Prostate gland (tissue), 2 donors: ENCODE measurements at places on chromosomes 4 and X.

DNA sequence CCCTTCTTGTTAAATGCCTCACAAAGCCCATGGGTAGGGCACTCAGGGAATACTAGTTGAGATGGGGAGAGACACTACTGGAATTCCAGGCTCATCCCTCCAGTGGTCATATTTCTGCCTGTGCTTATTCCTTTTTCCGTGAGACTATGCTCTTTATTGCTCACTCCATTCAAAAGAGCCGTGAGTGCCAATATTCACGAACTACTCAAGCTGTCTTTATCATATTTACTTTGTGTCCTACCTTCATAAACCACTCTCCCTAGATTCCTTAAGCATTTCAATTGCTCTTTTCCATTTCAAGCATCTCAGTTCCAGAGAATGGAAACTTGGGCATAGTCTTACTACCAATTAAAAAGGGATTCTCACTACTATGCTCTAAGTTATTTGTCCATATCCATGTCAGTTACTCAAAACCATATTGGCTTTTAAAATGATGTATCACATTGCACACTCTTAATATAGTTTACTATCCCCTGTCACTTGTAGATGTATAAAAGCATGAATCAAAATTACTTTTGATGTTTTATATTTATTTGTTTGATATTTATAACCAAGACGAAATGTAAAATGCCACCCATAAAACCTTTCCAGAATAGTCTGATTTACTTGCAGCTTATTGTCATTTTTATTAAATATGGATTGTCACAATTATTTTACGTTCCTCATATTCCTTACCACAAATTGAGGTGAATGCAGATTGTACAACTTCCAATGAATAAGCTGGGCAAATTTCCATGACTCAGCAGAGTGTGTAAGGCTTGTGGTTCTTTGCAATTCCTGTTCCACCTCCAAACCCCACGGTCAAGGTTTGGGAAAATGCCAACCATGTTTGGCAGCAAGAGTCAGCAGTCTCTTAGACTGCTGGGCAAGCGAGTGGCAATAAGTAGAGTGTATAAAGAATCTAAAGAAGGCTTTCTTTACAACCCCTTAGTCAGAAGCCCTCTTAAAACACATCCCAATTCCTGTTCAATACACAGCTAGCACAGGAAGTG lies 24.4 kb downstream of the ENOX2 start:
- DNase-seq = peak; percentile 11

DNA sequence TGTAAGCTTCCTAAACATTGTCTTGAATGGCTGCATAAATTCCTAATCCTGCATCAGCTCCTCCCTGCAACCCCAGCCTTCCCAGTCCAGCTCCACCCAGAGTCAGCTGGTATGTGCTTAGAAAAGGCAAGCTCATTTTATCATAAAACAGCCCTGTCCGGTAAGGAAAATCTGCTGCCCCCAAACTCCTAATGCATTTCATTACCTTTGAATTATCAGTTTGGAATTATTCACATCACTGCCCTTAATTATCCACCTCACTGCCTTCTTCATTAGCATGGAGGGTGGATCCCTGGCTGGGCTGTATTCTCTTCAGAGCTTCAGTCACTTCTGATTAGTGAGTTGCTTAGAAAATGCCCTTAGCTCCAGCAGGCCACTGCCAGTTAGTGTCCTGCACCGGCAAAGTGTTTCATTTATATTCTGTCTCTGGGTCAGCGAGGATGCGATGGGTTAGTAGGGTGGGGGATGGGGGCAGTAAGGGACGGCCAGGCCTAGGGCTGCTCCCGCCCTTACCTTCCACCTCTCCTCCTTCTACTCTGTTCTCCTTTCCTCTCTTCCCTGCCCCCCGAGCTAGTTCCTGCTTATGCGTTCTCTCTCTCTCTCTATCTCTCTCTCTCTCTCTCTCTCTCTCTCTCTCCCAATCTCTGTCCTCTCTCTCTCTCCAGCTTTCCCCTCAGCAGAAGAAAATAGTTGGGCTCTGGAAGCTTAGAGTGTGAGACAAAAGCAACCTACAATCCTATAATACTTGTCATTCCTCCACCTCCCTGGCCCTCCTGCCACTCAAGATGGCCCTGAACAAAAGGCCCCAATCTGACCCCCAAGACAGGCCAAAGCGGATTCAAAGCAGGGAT lies 174.8 kb upstream of the KLF3 start:
- DNase-seq = no peak

- no peak for DNase-seq
Measured at GRCh38 chrX:69010339-69010738, 154.9 kb downstream of the PJA1 start.

DNA sequence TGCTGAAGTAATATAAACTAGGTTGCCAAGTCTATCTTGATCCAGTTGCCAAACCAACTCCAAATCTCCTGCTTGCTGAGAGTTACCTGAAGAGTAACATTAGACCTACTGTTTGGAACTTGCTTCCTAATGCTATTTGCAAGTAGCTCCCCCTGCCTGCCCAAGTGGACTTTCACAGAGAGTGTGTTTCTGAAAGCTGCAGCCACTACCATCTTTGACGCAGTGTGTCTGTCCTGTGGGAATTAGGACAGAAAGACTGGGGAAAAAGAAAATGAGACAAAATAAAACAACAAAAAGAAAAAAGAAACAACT lies 195.0 kb upstream of the HS3ST1 start:
- DNase-seq = peak; percentile 73

GRCh38 chr4:178745203-178745602 lies 1303.0 kb upstream of the AGA start:
- DNase-seq = no peak

DNA sequence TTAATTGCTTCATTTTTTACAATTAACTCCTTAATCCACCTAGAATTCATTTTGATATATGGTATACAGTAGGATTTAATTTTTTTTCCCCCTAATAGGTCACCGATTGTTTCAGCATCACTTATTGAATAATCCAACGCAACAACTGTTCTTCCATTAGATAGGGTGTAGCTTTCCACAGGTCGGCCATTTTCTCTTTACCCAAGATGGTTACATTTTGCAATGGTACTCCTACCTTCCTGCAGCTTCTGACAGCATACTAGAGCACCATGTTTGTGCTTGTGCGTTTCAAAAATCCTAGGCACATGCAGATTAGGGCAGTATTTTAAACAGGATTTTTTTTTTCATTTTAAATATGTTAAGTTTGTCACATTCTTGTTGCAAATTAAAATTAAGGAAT lies 2.3 kb downstream of the LINC00632 start:
- DNase-seq = no peak

DNA sequence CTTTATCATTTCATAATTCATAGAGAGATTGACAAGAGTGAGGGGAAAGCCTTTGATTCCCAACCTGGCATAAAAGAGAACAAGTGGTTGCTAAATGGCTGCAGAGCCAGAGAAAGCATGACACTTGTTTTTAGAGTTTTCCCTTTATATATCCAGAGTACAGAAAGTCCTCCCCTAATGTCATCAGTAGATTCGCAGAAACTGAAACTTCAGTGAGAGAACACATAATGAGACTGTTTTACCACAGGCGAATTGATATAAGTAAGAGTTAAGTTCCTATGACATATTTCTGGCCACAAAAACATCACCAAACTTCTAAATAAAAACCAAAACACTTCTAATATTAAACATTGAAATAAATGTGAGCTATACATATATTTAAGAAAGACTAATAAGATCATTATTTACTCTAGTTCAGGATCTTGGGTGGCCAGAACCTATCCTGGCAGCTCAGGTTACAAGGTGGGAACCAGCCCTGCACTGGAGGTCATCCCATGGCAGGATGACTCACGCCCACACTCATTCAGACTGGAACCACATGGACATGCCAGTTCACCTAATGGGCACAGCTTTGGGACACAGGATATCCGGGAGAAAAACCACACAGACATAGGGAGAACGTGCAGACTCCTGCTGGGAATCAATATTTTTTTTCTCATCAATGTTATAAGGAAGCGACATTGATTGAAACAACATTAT lies 35.5 kb downstream of the NWD2 start:
- DNase-seq = no peak

- DNase-seq = no peak
Measured at GRCh38 chrX:42783451-42783850, 5.5 kb upstream of the PPP1R2C start.

DNA sequence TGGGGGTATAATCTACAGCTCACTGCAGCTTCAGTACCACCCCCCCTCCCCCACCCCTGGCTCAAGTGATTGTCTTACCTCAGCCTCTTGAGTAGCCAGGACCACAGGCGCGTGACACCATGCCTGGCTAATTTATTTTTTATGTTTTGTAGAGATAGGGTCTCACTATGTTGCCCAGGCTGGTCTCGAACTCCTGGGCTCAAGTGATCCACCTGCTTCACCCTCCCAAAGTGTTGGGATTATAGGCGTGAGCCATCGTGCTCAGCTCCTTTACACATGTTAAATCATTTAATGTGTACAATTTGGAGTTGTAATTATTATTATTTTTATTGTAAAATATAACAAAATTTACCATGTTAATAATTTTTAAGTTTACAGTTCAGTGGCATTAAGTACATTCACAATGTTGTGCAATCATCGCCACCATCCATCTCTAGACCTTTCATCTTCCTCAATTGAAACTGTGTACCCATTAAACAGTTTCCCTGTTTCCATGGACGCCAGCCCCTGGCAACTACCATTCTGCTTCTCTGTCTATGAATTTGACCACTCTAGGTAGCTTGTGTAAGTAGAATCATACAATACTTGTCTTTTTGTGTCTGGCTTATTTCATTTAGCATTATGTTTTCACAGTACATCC lies 6.1 kb downstream of the SLAIN2 start:
- no peak for DNase-seq

- no peak for DNase-seq
Measured at GRCh38 chrX:8724300-8724699, 7.6 kb downstream of the ANOS1 start.

GRCh38 chrX:97358941-97359340 lies 475.2 kb downstream of the RPA4 start:
- DNase-seq = no peak

- no peak for DNase-seq
Measured at GRCh38 chr4:84179409-84179808, 319.7 kb downstream of the NKX6-1 start.

- peak; percentile 40 for DNase-seq
Measured at GRCh38 chrX:40169193-40170101, 71.7 kb upstream of the BCOR start.

- no peak for DNase-seq
Measured at GRCh38 chrX:40273356-40274050, 175.7 kb upstream of the BCOR start.

- no peak for DNase-seq
Measured at GRCh38 chr4:109979920-109980717, 67.4 kb downstream of the EGF start.

DNA sequence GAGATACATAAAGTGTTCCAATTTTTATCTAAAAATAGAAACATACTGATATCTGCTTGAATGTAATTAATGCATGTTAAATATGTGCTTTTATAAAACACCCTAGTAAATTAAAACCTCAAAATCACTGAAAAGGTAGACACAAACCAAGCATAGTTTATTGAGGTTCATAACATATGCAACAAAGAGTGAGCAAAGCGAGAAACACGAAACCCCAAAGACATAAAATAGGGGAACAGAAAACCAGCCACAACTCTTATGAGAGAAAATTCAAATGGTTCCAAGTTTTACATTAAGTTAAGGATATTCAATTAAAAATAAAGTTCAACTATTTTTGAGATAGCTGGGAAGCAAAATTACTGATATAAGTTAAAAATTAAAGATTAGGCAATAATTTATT lies 336.4 kb upstream of the AGA start:
- DNase-seq = no peak

DNA sequence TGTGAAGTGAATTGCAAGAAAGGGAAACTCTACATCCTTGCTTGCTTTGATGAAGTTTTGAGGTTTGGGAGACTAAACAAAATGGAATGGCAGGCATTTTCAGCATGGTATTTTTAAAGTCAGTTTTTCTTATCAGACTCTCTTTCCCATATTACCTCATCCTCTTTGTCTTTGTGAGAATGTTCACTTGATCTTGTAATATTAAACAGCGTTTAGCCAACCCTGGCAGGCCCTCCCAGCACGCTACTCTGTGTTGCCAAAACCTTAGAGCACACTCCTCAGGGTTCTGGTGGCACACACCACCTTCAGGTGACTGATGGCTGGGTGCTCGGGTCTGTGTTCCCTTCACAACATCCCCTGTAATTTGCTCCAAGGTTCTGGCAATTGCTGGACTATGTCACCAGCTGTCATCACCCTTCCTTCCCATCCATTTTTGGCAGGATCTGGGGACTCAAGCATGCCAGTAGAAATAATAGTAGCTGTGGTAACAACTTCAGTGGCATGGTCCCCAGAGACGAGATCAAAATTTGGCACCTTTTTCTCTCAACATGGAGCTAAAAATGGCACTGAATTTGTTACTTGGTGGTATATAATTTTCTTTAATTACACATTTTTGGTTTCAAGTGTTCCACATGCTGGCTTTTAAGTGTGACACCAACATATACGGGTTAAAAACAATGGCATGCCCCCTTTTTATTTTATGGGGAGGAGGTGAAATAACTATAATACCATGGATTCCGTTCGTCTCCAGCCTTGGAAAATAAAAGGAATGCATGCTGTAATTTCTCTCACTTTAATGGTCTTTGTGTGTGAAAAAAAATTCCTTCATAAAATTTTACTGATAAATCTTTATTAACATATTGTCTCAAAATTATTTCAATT lies 273.1 kb downstream of the DCTD start:
- DNase-seq = no peak

DNA sequence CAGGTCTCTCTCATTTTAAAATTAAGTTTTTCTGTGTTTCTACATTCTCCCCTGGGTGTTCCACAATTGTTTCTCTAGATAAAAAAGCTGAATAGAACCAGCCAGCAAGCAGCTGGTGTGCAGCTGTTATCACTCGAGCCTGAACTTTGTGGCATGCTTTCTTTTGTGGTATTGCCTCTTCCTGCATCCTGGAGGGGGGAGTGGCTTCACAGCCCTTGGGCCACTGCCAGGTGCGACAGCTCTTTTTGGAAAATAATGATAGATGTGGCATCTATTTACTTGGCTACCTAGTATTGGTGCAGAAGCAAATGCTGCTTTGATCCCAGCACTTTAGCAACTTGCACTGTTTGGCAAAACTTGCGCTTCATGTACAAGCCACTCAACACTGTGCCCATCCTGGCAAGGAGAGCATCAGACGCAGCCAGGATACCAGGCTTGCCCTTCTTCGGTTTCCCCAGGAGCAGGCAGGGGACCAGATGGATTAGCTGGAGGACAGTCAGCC lies 69.4 kb downstream of the HMGB2 start:
- no peak for DNase-seq

GRCh38 chr4:81346719-81347118 lies 125.0 kb downstream of the RASGEF1B start:
- no peak for DNase-seq

- no peak for DNase-seq
Measured at GRCh38 chr4:146545102-146545501, 23.4 kb upstream of the SLC10A7 start.

DNA sequence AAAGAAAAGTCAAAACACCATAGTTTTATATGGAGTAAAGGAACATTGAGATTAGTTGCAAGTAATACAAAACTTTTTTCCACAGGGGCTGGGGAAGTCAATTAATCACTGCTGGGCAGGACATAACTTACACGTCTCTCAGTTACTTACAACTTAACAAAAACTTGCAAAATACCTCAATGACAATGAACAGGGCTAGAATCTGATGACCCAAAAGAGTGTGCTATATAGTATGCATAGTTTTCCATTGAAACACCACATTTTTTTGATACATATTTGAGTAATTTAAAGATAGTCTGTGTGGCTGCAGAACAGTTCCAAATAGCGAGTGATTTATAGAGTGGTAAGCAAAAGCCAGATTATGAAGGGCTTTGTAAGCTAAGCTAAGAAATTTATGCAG lies 172.3 kb upstream of the TRPC5 start:
- DNase-seq = no peak
